ENCODE measurements at places on chromosomes 1 and 21.

DNA sequence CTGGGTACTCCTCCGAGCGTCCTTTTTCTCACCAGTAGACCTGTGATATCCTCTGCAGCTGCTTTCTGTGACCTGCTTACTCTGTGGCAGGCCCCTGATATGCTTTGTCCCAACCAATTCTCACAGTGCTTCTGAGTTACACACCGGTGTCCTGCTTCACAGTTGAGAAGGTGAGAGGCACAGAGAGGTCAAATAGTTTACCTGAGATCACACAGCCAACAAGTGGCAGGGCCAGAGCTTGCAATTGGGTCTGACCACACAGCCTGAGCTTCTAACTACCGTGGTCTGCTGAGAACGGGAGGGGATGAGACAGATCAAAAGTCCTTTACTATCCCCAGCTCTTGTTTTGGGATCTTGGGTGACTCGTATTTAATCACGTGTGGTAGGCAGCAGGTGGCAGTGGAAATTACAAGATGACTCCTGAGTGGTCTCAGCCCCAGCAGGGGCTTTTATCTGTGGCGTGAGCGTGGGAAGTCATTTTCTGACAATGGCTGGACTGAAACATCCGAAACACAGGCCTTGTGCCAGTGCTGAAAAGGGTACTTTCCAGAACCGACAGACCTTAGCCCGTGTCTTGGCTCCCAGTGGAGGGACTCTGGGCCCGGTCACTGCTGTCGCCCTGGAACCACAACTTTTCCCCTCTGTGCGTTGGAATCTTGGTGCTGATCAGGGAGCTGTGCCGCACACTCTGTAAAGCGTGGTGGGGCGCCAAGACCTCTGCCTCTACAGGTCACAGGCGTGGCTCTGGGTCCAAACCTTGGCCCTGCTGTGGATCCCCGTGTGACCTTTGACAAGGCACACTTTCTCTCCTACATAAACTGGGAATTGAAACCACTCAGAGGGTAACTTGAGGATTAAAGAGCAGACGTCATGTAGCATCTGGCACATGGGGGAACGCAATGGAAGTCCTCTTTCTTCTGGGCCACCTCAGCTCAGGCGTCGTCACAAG lies 11.9 kb downstream of the THEMIS2 start:
- DNase-seq: no peak

GRCh38 chr1:63322114-63322943 lies at the start of gene FOXD3:
Gene FOXD3, plus strand, starts transcription at chr1:63322567. Its CDS starts 492 bp downstream, at chr1:63323059.
- peak; percentile 36 for DNase-seq

- DNase-seq: no peak
Observed at GRCh38 chr1:71448444-71448843, 367.6 kb upstream of the ZRANB2 start.

- no peak for DNase-seq
Observed at GRCh38 chr1:235993652-235994051, 71.2 kb downstream of the NID1 start.

GRCh38 chr1:221900678-221901077 lies 158.8 kb upstream of the DUSP10 start:
- DNase-seq: no peak

DNA sequence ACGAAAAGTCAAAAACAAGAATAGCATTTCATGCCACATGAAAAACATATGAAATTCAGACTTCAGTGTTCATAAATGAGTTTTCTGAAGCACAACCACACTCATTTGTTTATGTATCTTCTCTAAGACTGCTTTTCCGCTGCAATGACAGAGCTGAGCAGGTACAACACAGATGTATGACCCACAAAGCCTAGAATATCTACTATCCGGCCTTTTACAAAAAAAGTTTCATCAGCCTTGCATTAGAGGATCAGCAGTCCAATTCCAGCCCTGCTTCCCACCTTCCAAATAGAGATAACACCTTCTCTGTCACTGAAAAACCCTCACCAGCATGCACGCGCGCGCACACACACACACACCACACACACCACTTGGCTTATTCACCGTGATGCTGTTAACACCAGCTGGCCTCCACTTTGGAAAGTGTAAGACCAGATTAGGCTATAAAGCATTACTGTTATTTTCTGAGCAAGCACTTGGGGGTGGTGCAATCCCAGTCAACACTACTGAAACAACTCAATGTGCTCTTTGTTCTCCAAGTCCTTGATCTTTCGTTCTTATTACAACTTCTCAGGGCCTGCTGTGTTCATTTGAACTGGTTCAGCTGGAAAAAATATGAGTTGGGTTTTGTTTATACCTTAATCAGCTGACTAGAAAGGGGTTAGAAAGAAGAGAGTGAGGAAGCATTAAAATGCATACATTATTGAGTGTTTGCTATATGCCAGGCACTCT lies 90.0 kb downstream of the GLUL start:
- peak; percentile 78 for DNase-seq
